ENCODE measurements at places on chromosomes 12 and 14.

DNA sequence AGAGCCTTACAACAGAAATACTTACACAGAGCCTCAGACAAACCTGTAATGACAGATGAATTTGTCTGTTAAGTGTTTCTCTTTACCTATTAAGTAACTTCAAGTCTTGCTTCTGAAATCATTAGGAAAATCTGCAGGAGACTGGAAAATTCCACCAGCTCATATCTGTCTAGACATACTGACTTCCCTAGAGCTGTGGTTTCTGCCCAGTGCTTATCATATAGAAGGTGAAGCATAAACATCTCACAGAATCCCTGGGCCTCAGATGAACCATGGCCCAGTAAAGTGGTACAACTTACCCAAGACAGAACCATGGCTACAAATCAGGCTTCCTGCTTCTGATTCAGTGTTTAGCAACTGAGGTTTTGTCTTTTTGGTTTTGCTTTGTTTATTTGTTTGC lies 91.6 kb downstream of the EGLN3 start:
- no peak for DNase-seq

GRCh38 chr12:127300753-127301152 lies 966.2 kb upstream of the TMEM132C start:
- no peak for DNase-seq

- no peak for DNase-seq
Measured at GRCh38 chr12:5488626-5488955, 56.7 kb downstream of the NTF3 start.

- no peak for DNase-seq
Measured at GRCh38 chr12:32698285-32698684, 19.2 kb downstream of the DNM1L start.

DNA sequence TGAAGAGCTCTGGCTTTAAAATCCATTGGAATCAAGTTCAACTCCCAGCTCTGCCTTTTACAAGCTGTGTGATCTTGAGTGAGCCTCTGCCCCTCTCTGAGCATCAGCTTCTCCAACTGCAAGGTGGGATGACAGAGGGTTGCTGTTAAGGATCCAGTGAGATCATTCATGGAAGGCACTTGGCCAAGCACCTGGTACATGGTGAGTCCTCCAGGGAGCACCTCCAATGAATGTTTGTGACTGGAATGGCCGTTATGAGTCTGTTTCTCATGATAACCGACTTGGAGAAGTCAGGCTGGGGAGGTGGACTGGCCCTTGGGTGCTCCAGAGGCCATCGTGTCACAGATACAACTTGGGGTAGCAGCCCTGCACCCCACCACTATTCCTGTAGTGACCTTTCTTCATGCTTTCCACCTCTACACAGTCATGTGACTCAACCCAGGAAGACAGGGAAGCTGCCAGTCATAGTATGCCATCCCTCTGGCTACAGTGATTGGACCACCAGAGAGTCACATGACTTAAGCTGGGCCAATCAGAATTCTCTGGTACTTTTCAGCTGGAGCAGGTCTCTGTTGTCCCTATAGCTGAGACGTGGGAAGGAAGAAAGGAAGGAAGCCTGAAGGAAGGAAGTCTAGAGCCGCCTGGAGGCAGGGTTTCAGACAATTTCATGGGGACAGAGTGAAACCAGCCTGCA lies 146.5 kb upstream of the MYL2 start:
- no peak for DNase-seq

Measured in SW 1271 (cell line).